ENCODE measurements at places on chromosomes 2 and 18.

DNA sequence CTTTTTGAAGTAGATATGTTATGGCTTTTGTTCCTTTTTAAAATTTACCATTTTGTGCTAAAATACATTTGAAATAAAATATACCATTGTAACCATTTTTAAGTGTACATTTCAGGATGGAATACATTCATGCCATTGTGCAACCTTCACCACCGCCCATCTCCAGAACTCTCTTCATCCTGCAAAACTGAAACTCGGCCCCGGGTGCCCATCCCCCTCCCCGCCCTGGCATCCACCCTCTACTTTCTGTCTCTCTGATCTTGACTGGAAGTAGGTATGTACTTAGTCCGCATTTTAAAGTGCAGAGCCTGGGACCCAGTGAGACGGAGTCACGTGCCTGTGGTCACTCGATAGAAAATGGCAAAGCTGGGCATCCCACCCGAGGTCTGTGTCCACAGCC lies 45.6 kb downstream of the DIPK1C start:
- DNase-seq, result no peak

DNA sequence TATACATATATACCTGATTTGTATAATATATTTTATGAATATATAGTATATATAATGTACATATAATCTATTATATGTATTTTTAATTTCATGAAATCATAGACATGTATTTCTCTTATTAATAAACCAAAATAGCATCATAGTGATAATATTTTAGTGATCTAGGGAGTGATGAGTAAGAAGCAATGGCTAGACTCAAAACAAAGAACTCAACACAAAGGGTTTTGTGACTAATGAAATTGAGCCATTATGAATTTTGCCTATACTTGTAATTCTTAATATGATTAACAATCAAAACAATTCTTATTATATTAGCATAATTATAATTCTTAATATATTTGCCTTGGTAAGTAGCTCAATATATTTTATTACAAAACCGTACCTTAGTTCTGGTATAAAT lies 1614.1 kb upstream of the TMEFF2 start:
- DNase-seq, result no peak

GRCh38 chr2:44237221-44237620 lies 38.1 kb upstream of the SLC3A1 start:
- DNase-seq, result no peak

DNA sequence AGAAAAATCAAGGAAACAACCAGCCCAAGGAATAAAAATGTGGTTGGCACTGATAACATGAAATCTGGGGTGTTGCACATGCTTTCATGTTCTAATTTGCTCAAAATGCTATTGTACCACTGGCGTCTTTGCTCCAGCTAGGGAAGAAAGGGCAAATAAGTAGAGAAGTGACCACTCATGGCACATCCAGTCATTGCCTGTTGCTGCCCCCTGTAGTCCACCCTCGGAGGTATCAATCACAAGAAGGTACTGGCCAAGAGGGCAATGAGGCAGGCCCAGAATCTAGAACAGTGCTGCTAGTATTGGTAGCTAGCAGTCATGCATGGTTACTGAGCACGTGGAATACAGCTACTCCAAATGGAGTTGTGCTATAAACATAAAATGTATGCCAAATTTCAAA lies 213.4 kb downstream of the CDCA7 start:
- DNase-seq, result peak; percentile 13

DNA sequence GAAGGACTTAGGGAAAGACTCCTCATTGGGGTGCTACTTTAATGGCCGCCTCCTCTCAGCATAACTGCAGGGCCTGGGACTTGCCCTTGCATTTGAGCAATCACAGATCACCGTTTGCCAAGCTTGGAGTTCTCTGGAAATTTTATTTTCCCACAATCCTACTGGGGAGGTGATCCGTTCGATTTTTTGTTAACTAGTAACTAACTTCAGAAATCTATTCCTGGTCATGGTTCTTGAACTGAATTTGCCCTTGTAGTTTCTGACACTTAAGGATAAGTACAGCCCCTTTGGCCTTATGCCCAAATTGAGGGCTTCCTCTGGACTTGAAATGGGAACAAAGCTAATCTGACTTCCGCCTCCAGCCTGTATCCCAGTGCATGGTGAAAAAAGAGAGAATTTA lies 60.5 kb upstream of the ST3GAL5 start:
- DNase-seq, result no peak

- DNase-seq, result no peak
Observed at GRCh38 chr2:29789911-29790485, 131.4 kb downstream of the ALK start.

- no peak for DNase-seq
Observed at GRCh38 chr2:235366807-235367206, 127.0 kb upstream of the AGAP1 start.

GRCh38 chr2:123438675-123439074 lies 586.4 kb upstream of the CNTNAP5 start:
- DNase-seq, result no peak

DNA sequence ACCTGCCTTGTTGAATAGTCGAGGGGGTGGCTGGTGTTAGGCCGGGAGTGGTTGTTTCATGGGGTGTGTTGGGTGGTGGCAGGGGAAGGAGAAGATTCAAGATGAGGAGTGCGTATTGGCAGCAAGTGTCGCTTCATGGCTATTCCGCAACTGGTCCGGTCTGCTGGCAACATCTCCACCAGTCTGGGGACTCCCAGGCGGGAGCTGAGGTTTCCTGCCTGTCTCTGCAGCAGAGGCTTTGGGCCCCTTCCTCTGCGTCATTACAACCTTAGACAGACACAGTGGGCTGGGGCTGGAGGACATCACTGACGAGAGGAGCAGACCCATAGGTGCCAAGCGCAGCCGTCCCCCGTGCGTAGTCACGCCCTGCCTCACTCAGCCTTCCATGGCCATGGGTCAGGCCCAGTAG lies 64.0 kb upstream of the MCFD2 start:
- no peak for DNase-seq

DNA sequence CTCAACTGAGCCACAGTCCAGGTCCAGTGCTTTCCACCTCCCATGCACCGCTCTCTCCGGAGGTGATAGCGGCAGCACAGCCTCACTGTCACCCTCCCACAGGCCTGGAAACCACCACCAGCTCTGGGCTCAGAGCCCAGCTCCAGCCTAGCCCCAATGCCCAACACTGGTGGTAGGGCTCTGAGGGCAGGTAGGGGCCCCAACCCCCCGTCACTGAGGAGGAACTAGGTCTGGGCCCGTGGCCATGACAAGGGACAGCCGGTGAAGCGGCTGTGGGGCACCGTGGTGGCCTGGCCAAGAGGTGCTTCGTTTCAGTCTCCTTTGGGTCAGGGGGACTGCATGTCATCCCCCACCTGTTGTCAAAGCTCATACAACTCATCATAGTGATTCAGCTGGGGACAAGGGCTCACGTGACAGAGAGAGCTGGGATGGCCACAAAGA lies 5.5 kb upstream of the TMEM214 start:
- no peak for DNase-seq

DNA sequence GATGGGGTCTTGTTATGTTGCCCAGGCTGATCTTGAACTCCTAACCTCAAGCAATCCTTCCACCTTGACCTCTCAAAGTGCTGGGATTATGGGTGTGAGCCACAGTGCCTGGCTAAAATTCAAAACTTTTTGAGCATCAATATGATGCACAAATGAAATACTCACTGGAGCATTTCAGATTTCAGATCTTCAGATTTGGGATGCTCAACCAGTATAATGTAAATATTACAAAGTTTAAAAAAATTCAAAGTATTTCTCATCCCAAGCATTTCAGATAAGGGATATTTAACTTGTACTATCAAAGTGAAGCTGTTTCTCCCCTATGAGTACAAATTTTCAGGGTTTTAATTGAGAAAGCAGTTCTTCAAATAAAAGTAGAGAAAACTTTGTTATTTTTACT lies 164.1 kb upstream of the CCDC68 start:
- no peak for DNase-seq

DNA sequence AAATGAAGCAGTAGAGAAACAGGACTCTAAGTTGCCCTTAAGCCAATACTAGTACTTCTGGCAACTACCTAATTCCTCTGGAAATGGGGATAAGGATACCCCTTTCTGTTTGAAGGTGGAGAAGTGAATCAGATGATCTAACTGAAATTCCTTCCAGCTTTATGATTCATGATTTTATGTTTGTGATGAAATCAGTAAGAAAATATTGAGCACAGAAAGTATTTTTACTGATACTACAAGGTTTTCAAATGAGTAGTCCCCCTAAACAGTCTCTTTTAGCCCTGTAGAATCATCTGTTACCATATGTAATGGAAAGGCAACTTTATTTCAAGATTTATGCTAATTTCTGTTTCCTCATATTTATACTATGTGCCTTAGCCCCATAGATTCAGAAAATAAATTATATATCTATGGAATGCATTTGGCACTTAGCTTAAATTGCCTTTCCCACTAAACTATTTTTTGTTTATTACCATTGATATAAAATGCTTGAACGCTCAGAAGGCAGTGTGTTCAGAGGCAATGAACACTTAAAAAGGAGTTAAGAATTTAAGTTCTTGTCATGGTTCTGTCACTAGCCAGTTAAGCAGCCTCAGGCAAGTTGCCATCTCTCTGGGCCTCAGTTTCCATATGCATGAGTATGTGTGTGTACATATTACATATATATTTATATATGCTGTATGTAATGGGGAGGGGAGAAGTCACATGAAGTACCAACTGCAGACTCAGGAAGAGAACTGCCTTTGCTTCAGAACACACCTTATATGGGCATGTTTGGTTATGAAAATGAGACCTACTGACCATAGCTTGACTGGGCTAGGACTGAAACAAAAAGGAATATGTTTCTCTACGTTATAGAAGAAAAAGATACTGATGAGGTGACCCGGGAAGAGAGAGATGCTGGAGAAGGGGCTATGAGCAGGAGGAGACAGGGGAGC lies 97.7 kb downstream of the CDC42EP3 start:
- peak; percentile 31 for DNase-seq

GRCh38 chr2:1866402-1867111 lies 122.2 kb upstream of the PXDN start:
- DNase-seq, result no peak

DNA sequence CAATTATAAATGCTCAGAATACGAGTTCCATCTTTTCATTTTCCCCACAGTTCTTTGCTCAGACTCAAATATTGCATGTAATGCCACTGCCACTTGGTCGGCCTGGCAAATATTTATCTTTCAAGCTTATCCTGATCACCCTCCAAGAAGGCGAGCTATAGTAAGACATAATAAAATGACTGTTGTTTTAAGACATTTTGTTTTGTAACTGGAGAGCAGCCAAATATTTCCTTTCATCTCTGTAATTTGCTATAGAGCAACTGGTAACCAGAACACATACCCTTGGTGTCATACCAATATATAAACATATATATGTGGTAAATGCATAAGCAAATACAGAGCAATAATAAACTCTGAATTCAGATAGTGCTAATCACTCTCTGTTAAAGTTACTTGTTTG lies 7.3 kb upstream of the ATL2 start:
- no peak for DNase-seq

DNA sequence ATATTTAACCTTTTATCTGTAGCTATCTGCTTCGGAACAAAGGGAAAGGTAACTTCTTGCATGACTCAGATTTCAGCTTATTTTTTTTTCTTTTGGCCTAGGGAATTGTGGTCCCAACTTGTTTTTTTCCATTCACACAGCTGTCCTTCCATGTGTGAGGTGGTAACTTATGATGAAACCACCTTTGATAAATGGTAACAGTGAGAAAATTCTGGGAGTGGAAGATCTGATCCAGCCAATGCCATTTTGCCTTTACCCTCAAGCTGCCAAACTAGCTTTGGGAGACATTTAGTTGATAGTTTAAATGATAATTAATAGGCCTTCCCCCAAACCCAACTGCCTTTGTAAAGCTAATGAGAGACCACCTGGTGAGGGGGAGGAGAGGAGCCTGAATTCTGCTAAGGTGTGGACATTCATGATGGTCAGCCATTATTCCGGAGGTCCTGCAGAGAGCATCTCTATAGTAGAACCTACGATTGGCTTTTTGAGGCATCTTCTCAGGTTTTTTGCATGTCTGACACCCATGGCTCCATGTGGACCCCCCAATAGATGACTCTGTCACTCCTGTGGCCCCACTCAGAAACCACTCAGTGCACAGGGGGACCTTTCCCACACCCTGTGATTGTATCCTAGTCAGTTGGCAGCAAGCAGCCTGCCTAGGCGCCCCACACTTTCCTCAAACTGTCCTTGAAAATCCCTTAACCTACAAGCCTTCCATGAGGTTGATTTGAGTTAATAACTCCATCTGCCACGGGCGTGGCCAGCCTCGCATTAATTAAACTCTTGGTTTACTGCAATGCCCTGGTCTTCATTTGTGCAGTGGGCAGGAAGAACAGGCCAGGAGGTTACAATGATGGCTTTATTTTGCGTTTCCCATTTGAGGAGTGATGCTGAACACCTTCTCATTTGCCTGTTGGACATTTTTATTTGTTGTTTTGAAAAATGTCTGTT lies 263.5 kb upstream of the PXDN start:
- DNase-seq, result no peak

- no peak for DNase-seq
Observed at GRCh38 chr18:48355276-48356115, 53.7 kb downstream of the ZBTB7C start.

GRCh38 chr2:181076658-181077057 lies 96.3 kb downstream of the UBE2E3 start:
- DNase-seq, result peak; percentile 8

GRCh38 chr2:33577668-33578067 lies 21.4 kb downstream of the FAM98A start:
- DNase-seq, result peak; percentile 34

- no peak for DNase-seq
Observed at GRCh38 chr2:240917009-240917683, 11.0 kb downstream of the CROCC2 start.

DNA sequence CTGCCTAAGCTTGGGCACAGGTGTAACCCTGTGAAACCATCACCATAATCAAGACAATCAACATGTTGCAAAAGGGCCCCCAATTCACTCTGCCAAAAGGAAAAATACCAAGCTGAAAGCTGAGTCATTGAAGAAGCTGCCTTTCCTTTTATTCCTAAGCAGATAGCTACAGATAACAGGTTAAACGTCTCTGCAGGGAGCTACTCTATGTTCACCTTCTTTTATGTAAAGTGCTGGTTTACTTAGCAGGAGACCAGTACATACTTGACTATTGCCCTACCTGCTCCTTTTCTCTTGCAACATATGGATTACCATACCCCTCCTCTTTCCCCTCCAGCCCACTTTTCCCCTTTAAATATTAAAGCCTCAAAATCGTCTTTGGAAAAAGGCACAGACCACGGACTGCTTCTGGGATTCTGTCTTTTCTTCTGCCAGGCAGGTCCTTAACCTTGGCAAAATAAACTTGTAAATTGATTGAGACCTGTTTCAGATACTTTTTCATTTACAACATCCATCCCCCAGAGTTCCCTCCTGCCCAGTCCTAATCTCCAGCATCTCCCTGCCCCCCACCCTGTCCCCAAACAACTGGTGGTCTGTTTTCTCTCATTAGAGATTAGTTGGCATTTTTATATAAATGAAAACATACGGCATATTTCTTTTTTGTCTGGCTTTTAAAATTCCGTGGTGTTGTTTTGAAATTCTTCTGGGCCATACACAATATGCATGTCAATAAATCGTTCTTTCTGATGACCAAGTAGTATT lies 37.8 kb upstream of the LDLRAD4 start:
- DNase-seq, result no peak

- DNase-seq, result no peak
Observed at GRCh38 chr18:54020966-54021365, 203.5 kb downstream of the MBD2 start.

Data from AG10803 (cell line).